ENCODE measurements at places on chromosomes 3 and 15.
A peak's percentile ranks its signal among the peaks of the same experiment; 100 is the strongest.

- no peak for DNase-seq
Observed at GRCh38 chr15:85564686-85565085, 184.3 kb downstream of the AKAP13 start.

DNA sequence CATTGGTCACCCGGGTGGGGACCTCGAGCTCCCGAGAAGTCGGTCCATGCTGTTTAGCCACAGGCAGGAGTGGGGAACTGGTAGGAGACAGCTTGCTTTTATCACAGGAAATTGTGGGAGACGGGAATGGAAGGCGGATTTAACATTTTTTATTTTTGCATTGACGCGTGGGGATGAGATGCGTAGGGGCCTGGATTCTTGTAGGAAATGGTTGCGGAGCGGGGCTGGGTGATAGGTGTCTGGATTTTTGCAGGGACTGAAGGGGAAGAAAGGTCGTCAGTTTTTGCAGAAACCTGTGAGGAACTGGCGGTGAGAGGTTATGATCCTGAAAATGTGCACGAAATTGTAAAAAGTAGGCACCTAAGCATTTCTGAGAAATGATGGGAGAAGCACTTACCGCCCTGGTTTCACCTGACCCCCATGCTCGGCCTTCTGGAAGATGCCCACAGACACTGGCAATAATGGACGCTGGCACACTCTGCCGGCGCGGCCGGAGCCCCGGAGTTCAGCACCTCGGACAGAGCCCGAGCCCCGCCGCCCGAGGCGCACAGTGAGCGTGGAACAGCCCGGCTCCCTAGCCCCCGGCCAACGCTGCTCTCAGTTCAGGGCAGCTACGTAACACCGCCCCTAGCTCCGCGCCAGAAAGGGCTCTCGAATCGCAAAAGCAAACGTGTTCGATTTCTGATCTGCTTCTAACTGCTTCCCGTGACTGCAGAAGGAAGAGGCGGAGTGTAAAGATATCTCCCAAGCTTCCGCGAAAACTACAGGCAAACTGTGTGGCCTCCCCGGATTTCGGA lies 928 bp downstream of the ANKRD34C start:
- peak; percentile 81 for DNase-seq

DNA sequence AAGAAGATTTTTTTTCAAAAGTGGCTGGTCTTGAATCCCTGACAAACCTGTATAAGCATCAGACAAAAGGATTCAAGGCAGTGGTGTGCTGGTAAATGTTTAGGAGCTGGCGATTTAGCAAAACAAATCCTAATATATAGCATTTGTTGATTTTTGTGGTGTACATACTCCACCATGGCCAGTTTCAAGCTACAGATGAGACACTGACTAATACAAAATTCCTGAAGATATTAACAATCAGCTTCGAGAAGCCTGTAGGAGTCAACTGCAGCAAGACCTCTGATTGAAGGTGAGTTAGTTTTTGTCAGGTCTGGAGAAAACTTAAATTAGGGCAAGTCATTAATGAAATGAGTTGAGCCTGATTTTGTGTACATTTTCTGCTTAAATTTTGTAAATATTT lies 6.7 kb downstream of the STRIT1 start:
- no peak for DNase-seq

DNA sequence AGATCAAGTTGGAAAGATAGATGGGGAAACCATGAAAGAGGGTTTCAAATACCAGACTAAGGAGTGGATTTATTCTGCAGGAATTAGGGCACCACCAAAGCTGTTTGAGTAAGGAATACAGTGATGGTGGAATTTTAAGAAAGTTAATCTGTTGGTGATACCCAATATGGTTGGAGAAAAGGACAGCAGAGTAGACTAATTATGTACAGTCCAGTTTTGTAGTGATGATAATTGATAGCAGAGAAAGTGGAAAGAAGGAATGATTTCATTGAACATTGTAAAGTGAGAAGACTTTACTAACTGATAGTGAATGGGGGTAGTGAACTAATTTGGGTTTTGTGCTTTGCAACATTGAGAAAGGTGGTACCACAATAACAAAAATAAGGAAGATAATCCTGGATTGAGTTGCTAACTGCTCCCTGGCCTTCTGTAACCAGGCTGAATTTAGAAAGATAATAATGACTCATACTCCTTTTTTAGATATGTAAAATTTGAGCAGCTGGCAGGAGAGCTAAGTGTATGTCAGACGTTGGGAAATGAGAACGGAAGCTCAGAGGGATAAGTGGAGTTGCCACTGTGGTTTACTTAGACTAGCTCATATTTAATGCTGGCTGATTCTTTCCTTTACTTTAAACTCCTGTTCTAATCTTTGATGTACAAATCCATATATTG lies 16.9 kb downstream of the TCAIM start:
- no peak for DNase-seq

DNA sequence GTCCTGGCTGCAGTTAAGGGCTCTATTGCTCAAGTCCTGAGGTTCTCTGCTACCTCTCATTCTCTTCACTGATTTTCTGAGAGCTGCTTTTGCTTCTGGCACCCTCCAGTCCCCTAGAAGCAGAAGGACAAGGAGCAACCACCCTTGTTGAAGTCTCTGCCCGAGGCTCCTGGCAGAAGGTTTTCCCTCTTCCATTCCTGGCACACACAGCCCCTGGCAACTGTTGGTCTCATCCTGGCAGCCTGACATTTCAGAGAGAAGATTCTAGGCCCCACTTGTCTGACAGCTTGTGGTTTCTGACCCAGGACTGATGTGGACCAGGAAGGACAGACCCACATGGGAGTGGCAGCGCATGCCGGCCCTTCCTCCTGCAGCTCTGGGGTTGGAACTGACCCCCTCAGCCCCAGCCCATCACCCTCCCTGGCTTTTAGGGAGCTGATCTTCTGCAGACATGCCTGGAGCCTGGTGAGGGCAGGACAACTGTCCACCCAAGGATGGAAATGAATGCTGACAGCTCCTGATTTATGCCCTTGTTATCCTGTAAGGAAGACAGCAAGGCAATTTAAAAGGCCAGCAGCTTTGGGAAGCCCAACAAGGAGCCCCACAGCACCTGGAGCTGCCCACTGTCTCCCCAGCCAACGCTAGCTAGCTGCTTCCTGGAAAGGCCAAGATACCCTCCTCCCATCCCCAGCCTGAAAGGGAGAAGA lies 13.0 kb upstream of the NTRK3 start:
- no peak for DNase-seq

GRCh38 chr15:89777073-89777751 lies 1.1 kb downstream of the MESP2 start:
- DNase-seq, result no peak

GRCh38 chr15:27500206-27500605 lies 529.2 kb downstream of the GABRG3 start:
- no peak for DNase-seq

- no peak for DNase-seq
Observed at GRCh38 chr3:134505485-134505884, 19.6 kb downstream of the CEP63 start.

GRCh38 chr3:79086514-79086913 lies 681.3 kb downstream of the ROBO1 start:
- peak; percentile 58 for DNase-seq

- DNase-seq, result no peak
Observed at GRCh38 chr15:63834500-63835210, 907 bp upstream of the HERC1 start.
